ENCODE measurements at places on chromosomes 4 and X.
A peak's percentile ranks its signal among the peaks of the same experiment; 100 is the strongest.

DNA sequence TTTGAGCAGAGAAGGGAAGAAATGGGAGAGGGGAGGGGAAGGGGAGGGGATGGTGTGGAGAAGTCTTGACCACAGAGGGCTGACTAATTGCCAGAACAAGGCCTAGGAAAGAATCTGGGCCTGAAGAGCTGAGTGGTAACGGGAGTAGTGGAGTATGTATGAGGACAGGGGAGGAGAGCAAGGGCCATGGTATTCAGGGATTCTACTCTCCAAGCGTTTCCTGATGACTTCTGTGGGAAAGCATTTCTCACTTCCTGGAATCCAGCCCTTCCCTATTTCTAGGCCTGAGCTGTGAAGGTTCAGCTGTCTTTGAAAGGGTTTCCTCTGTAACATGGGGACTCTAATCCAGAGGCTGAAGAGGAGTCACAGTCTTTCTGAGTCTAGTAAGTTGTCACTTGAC is 19.7 kb upstream of the SOX3 start:
- no peak for DNase-seq

DNA sequence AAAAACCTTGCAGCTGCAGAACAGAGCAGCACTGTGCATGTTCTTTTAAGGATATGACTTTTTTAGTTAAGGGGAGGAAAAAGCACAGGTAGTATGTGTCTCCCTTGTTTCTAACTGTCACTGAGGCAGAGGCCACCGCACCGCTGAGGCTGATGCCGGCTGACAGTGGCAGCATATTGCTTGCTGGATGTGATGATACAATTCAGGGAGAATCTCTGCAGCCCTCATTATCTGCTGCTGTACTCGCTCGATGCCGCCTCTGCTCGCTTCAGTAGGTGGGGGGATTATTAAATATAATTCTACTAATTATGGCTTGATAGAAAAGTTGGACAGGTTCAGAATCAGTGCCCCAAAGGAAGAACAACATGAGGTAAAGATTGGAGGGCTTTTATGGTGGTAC is 378.8 kb upstream of the NOCT start:
- DNase-seq: no peak

DNA sequence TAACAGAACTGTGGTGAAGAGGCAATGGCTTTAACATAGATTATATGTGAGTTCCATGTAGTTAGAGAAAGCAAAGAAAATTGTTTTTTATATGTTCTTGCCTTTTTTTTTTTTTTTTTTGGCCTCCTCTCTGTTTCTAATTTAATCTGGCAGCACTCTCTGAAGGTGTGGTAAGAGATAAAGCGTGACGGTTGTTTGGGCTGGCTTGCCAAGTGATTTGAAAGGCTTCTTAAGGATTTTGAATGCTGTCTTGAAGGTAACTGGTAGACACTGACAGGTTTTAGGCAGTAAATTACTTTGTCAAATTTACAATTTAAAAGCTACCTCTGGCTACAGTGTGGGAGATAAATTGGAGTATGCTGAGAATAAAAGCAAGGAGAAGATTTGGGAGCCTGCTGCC is 269.3 kb upstream of the HS3ST1 start:
- no peak for DNase-seq

DNA sequence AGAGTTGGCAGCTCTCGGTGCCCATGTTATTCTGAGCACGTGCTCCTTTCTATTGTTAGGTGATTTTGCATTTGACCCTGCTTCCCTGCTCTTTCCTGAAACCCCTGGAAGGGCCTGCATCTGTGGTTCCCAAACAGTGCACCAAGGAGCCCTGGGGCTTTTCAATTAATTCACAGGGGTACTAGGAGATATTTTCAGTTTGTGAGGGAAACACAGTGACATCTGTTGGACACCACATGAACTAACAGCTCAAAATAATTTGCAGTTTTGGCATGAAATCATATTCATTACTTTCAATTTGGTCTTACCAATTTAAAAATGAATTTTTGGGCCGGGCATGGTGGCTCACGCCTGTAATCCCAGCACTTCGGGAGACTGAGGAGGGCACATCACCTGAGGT is 156.6 kb downstream of the GATB start:
- no peak for DNase-seq

DNA sequence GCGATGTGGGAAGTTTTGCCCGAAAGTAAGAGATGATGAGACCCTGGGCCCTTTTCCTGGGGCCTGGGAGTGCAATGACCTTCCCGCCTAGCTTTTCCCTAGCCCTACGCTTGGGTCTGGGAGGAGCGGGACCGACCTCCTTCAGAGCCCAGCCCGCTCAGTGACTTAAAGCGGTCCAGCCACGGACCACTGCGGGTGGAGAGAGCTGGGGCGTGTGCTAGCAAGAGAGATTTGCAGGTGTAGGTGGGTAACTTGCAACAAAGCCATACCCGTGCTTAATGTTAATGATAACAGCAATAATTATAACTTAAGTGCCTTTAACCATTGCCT is 503 bp upstream of the PDE5A start:
- DNase-seq: no peak

DNA sequence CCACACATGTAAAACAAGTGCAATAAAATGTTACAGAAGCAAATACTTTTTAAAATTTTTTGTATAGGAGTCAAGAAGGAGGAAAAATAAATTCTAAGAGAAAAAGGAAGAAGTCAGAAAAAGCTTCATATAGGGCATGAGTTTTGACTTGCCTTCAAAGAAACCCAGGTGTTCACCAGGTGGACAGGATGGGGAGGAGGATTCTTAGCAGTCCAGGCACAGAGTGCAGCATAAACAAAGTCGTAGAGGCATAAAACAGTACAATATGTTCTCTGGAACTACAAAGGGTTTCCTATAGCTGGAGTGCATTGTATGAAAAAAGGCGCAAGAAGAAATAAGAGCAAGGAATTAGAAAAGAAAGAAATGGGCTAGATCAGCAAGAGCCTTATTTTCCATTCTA is 1.9 kb upstream of the SCFD2 start:
- DNase-seq: no peak

DNA sequence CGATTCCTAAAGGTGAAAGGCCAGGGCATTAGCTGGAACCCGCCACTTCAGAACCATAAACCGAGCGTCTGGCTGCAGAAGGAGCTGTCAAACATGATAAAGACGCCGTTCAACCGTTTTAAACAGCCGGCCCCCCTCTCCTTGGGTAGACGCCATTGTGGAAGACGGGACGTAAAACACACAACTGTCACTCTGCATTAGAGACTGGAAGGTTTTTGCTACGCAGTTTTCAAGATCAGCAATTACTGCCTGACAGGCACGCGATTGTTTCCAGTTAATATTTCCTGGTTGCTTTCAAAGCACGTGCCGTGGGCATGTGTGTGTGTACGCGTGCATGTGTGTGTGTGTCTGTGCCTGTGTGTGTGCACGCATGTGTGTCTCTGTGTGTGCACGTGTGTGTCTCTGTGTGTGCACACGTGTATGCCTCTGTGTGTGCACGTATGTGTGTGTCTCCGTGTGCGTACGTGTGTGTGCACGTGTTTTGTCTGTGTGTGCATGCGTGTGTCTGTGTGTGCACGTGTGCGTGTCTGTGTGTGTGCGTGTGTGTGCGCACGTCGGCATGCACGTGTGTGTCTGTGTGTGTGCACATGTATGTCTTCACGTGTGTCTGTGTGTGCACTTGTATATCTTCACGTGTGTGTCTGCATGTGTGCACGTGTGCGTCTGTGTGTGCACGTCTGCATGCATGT is 48.8 kb downstream of the SHOX start:
- no peak for DNase-seq

DNA sequence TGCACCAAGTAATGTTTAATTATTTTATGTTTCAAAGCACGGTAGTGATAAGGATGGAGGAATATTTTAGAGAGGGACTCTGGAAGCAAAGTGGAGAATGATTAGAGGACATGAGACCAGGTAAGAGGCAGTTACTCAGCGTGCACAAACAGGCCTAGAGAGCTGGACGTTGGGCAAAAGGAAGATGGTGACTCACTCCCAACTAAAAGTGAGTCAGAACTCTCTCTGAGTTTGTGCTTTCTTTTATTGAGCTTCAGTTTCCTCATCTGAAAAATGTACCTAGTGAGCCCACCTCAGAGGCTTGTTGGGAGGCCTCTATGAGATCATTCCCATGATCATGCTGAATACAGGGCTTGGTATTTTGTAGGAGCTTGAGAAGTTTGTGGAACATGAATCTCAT is 1.6 kb upstream of the ZC4H2 start:
- DNase-seq: no peak

DNA sequence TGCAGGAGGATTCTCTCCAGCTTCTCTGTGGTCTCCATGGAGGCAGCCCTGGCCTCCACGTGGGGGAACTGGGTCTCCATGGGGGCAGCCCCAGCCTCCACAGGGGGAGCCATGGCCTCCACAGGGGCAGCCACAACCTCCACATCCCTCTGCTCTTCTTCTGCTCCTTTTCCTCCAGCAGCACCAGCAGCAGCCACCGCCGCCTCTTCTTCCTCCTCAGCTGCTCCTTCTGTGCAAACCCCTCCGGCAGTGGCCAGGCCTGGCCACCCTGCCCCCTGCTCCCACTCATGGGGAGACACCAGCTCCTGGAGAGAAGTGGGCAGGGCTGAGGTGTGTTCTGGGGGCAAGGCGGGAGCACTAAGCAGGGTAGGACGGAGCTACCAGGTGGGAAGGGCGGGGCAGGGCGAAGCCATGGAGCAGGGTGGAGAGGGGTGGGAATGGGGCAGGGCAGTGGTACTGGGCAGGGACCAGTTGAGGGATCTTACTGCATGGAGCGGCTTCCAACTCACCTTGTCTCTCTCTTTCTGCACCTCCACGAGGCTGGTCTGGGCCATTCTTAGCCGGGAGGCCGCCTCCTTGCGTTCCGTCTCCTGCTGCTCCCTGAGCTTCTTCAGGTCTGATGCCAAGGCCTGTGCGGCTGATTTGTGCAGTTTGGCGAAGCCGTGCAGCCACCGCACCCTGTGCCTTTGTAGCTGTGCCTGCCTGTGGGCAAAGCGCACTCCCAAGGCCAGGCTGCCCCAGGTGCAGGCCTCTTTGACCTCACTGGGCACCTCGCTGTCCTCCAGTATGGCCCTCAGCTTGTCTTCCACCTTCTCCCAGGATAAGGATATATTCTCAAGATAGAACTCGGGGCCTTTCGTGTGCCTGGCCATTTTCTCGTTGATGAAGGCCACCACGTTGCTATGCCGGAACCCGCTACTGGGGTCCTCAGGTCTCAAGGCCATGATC is 766 bp downstream of the TEX13A start:
- no peak for DNase-seq

DNA sequence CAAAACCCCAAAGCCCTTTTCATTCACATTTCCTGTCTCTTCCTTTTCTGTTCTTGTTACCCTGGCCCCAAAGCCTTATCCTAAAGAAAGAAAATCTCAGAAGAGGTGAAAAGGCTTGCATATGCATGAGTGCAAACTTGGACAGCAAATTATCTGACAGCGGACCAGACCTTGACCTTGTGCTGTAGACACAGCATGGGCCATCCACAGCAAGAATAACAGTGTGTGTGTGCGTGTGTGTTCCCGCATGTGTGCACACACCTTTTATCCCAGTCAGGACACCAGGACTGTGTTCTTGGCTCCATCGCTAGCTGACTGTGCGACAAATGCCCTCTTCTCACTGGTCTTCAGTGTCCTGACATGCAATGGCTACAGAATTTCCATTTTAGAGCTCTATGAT is 35.3 kb downstream of the ZBTB49 start:
- no peak for DNase-seq

DNA sequence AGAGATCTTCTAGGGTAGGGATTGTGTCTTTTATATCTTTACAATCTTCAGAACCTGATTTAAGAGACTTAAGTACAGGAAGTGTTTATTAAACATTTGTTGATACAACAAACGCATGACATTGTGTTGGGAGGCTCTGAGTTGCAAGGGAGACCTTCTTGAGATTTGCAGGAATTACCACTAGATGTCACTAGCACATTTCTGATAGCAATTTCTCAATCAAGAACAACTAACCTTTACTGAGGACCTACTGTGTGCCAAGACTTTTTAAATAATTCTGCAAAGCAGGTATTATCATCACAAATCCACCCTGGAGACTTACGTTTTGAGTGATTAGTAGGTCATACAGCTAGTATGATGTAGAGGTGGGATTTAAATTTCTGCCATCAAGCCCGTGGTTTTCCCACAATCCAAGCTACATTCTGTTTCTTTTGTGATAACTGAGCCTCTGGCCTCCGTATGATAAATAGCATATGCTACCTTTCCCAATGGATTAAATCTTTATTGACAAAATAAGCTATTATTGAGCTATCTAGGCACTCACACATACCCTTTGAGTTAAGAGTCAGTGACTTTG is 986.0 kb downstream of the CCSER1 start:
- no peak for DNase-seq

- DNase-seq: no peak
These were observed 81.3 kb upstream of the TSPAN5 start for GRCh38 chr4:98739751-98740150.

DNA sequence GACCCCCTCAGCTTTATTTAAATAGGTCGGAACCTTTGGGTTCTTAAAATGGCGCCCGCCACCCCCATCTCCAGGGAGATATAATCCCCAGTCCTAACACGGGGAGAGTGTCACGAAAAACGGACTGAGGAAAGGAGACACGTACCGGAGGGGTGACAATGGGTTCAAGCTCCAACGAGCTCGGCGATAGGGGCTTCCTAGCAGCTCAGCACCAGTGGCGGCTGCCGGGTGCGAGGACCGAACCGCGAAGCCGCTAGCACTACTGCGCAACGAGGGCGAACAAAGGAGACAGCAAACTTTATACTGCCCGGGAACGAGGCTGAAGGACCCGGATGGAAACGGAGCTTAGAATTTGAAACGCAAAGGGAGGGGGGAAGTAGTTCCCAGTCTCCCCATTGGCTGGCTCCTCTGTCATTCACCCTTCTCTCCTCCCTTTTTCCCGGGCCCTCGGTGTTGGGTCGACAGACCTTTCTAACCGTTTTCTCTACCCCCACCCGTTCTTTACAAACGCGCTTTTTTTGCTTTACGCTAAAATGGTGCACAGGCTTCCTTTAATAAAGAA is at the start of gene RBMX:
Gene RBMX, minus strand, starts transcription at position 274 of the 562 bp plus-strand sequence. CDS start 1,298 bp downstream, outside the sequence.
- DNase-seq: peak; percentile 79

DNA sequence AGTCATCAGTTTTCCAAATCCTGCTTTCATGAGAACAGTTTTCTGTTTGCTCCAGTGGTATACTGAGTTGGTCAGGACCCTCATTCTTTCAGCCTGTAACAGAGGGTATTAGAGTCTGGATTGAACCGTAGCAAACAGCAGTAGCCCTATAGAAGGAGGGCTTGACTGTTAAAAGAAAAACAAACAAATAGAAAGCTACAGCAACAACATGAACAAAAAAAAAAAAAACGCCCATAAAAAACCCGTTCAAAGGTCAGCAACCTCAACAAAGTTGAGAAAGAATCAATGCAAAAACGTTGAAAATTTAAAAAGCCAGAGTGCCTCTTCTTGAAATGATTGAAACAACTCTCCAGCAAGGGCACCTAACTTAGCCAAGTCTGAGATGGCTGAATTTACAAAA is 64.7 kb upstream of the UGT2B10 start:
- no peak for DNase-seq

DNA sequence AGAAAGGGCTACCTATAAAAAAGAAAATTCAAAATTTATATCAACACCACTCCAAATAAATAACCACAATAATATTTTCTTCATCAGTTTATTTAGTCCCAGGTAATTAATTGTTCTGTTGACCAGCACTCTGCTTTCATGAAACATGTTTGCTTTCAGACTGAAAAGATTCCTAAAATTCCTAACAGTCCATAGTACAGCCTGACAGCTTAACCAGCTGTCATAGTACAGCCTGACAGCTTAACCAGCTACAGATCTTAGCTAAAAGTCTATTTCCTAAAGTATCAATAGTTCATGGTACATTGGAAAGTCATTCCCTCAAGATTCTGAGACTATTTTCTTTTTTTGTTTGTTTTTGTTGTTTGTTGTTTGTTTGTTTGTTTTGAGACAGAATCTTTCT is 144.1 kb upstream of the DDX53 start:
- no peak for DNase-seq
